ENCODE measurements at places on chromosomes 1 and 21. TPM values are rescaled to one million over a fixed set of nuclear protein-coding genes. Genes with fewer than 3 reads are reported as not detected.

The OTUD7B gene
- total RNA-seq, result 4.6 TPM

GRCh38 chr1:177890479-177890878 is 79.4 kb downstream of the SEC16B start:
- no peak for DNase-seq

- DNase-seq, result no peak
These were observed 7.0 kb downstream of the OSCP1 start for GRCh38 chr1:36443297-36443696.

GRCh38 chr1:1206966-1207531 is 657 bp upstream of the TNFRSF18 start:
- no peak for DNase-seq
